CD4-positive, alpha-beta T cell treated with Interleukin-10 for 1 hour (primary cell): ENCODE measurements at places on chromosomes 16 and 17.

GRCh38 chr17:60959696-60960095 lies 282.0 kb downstream of the BCAS3 start:
- no peak for DNase-seq

DNA sequence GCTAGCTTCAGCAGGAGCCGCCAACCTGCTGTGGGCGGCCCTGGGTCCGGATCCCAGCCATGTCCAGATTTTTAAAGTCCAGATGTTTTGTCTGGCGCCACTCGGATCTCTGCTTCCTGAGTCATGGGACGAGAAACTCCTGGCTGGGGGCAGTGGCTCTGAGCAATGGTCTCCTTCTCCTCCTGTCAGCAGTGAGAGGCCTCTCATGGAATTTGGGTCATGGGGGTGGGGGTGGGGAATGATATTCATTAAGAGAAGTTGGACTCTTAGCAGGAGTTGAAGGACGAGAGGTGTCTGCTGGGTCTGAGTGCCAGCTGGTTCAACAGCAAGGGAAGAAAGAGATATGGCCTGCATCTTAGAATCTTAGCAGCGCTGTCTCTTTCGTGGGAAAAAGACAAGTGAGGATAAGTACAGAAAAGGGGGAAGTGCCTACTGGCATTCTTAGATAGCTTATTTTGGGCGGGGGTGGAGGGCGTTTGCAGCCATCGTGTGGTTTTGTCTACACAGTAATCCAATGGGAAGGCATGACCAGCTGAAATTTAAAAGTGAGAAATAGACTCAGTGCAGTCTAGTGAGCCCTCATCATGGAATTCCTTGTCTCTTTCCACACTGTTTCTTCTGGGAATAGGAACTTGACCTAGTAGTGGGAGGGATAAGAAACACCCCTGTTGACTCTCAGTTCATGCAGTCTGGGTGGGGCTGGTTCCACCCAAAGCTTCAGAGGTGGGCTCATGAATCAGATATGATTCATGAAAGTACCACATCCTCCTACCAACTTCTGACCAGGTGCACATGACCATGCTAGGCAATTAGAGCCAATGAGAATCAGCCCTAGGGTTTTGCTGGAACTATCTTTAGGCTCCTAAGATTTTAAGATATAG lies 80.5 kb downstream of the MYH13 start:
- DNase-seq: no peak

- no peak for DNase-seq
Observed at GRCh38 chr17:81577278-81578000, 25.3 kb upstream of the FAAP100 start.

DNA sequence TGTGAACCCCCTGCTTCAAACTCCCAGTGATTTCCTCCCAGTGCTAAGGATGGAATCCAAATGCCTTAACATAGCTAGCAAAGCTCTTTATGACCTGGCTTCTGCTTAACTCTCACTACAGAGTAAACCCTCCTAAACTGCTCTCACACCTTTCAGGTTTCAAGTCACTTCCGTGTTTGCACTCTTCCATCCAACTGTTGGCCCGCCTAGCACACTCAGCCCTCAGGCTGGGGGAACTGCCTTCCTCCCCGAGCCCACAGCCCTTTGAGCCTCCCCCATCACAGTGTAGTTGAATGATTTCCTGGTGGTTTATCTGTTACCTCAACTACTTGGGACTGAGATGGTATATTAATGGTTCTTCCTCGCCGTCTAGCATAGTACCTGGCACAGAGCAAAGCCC lies 342.5 kb downstream of the NPIPA8 start:
- no peak for DNase-seq

DNA sequence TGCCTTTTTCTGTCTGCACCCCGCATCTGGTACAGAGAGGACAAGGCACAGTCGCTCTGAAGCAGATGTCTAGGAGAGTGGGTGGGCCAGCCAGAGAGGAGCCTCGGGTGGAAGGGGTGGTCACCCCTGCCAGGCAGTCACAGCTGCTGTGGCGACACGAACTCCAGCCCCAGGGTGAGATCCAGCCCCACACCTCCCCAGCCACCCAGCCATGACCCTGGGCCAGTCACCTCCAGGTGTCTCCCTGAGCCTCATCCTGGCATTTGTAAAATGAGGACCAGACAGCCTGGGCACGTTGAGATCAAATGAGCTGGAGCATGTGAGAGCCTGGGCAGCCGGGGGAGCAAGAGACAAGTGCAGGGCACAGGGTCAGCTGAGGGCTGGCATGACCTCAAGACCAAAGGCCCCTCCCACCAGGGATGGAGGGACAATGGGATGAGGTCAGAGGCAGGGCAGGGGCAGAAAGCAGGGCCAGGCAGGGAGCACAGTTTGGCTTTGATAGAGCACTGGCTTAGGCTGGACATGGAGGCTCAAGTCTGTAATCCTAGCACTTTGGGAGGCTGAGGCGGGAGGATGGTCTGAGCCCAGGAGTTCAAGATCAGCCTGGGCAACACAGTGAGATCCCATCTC lies 7.7 kb downstream of the ADAM11 start:
- DNase-seq: no peak

- peak; percentile 52 for DNase-seq
Observed at GRCh38 chr16:2512735-2513404, 882 bp upstream of the ATP6V0C start.

GRCh38 chr17:21248500-21248899 lies 4.7 kb downstream of the NATD1 start:
- no peak for DNase-seq

DNA sequence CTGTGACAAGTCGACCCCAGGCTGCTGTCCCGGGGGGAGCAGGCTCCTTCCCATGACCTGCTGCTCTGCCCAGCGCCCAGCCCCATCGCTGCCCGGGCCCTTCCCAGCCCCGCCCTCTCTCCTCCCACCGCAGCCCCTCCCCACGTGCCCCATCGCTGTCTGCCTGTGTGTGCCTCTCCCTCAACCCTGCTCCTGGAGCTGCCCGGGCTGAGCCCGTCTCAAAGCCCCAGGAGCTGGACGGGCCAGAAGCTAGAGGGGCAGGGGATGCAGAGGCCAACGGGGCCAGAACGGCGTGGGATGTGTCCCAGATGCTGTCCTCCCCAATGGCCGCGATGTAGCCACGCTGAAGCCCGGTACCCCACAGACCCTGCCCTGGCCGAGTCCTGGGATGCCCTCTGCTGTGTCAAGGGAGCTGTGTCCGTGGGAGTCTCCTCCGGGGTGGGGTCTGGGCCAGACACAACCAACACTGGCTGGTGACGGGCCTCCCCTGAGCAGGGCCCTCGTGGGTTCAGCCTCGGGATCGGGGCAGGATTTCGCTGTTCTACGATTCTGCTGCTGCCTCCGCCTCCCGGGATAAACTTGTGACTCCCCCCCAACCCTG lies 118.2 kb upstream of the ZNF750 start:
- no peak for DNase-seq

- DNase-seq: no peak
Observed at GRCh38 chr16:85421338-85422195, 191.6 kb upstream of the GSE1 start.

DNA sequence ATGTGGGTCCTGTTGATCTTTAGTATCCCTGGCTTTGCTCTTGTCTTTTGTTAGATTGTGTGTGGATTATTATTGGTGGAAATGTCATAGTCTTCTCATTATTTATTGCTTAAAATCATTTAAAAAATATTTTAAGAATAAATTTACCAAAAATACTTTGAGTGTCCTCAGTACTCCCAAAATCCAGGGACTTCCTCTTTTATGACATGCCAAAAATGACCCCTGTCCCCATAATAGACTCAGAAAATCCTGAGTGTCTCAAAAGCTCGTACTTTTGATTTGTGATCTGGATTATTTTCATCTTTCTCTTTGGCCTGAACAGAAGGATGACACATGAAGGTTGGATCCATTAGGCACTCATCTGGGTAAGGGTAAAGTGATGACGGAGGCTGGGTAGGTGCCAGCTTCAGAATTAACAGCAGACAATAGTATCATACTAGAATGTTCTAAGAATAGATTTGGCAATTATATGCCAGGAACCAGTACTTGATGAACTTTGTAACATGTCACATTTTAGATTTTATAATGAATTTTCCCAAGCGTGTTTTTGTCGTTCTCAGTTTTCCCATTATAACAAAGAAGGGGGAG lies 602.2 kb upstream of the CDH8 start:
- DNase-seq: no peak

DNA sequence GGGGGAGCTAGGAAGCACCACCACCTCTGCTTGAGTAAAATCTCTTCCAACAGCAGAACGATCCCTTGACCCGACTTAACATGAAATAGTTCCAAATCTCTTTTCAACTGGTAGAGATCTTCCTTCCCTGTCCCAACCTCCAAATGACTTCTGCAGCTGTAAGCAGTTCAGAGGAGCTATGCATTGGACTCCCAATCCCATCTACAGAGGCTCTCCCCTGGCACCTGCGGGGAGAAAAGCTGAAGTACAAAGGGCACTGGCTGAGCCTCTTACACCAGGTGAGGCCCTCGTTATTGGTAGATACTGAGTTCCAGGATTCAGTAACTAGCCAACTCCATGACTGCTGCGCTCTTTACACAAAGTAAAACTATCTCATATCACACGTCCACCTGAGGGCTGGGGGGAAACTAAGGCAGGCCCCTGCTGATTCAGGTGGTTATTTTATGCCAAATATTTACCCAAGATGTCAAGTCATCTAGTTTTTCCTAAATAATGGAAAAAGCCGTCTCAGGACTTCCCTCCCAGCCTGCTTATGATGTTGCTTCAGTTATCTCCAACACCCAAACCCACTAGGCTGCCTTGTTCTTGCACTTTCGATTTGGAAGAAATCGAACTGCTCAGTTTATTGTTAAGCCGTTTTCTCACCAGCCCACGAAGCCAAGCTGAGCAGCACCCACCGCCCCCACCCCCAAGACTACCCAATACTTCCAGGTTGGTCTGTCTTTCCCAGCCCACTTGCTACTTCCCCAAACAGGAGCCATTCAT lies 3.2 kb downstream of the ACTG1 start:
- peak; percentile 53 for DNase-seq

- no peak for DNase-seq
Observed at GRCh38 chr17:66416207-66416940, 114.0 kb downstream of the PRKCA start.

DNA sequence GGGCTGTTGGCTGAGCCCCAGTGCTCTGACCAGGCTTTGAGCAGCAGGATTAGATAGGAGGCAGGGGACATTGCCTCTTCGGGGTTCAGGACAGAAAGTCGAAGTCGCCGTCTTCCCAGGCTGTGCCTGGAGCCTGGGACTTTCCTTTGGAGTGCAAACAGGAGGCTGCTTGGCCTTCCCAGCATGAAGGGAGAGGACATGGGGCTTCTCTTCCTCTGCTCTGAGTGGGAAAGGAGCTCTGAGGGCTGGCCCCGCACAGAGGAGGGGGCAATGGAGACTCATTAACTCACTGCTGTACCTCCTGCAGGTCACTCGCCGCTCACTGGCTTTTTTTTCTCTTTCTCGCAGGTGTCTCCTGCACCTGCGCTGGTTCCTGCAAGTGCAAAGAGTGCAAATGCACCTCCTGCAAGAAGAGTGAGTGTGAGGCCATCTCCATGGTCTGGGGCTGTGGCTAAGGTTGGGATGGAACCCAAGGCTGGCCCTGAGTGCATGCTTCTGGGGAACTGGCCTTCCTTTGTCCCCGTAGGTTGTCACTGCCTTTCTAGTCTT lies 642 bp downstream of the MT1F start:
- no peak for DNase-seq

DNA sequence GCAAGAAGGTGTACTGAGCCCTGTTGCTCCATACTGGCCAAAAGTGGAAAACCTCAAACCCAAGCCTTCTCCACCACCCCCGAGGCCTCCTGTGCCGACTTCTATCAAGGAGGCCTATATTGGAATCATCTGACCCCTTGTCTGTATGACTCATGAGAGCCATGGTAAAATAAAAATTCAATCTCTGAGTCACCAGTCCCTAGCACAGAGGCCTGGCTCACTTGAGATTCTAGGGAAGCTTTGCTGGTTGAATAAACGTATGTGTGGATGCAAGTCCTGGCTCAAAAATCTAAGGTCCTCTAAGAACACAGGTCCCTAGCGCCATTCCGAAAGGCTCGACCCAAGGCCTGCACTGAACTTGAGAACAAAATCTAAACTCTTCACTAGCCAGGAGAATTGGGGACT lies 15.0 kb downstream of the NSMCE1 start:
- no peak for DNase-seq

- no peak for DNase-seq
Observed at GRCh38 chr16:84999200-84999599, 12.1 kb downstream of the ZDHHC7 start.

DNA sequence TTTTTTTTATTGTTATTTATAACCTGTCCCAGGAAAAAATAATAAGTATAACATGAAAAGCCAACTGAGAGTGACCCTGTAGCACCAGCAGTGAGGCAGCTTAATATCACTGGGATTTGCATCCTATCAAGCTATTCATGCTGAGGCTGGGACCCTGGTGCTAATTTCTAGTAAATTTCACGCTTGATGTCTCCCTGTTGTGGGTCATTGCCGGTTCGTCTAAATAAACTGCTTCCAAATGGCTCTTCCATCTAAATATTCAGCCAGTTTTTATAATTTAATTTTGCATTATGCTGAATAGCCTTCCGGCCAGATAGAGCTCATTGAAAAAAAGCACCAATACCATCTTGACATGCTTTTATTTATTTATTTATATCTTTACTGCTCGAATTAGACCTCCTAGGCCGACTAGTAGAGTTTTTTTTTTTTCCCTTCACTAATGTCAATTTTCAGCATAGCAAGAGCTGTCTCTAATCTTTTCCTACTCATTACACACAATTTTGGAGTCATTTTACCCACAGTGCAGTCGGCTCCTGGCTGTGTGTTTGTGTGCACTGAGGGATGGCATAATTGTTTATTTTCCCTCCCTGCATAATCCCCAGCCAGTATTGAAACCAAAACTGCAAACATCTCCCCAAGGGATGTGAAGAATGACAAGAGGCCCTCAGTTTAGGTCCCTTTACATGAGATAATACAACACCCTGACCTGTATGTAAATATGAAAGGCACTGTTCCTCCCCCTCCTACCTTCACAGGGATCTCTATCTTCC lies 168.8 kb downstream of the AATF start:
- DNase-seq: no peak

- DNase-seq: peak; percentile 70
Observed at GRCh38 chr16:29702269-29702668, 23.3 kb downstream of the QPRT start.

DNA sequence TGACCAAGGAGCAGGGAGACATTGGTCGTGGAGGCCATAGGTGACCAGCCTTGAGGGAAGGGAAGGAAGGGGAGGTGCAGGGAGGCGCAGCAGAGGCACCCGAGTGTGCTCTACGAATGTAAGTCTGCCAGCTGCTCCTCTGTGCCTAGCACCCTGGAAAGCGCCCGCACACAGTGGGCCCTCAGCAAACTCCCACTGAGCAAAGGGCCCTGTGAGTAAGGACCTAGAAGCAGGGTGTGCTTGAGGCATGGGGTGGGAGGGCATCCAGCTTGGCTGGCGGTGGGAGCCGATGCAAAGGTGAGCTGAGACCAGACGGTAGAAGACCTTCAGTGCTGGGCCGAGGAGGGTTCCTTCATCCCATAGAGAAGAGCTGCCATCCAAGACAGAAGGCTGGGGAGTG lies 36.2 kb upstream of the MEOX1 start:
- no peak for DNase-seq

GRCh38 chr17:16353317-16354174 lies at the start of gene CENPV:
CENPV (minus strand) TSS chr17:16353469; CDS start chr17:16353436, 33 bp downstream.
- DNase-seq: peak; percentile 74

GRCh38 chr16:58485184-58485887 lies 14.6 kb upstream of the NDRG4 start:
- DNase-seq: no peak

- no peak for DNase-seq
Observed at GRCh38 chr17:63365366-63366240, 80.5 kb downstream of the CYB561 start.

- DNase-seq: no peak
Observed at GRCh38 chr16:81542609-81543570, 98.3 kb downstream of the CMIP start.

GRCh38 chr16:55488306-55488705 lies 9.3 kb downstream of the MMP2 start:
- DNase-seq: no peak
